ENCODE measurements at places on chromosomes 16 and 17.

DNA sequence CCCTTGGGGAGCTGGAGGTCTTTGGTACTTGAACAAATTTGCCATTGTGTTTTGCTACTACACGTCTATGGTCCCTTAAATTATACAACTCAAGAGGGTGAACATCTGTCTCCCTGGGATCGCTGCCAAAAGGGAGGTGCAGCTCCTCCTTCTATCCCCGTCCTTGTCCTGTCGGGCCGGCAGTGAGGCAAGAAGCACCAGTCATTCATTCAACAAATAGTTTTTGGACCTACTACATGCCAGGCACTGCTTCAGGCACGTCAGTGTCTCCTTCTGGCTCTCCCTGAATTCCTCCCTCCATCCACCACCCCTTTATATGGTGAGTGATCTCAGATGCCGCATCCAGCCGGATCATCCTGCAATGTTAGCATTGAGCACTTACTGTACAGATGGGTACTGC lies 2.2 kb upstream of the RPL38 start:
- no peak for DNase-seq

DNA sequence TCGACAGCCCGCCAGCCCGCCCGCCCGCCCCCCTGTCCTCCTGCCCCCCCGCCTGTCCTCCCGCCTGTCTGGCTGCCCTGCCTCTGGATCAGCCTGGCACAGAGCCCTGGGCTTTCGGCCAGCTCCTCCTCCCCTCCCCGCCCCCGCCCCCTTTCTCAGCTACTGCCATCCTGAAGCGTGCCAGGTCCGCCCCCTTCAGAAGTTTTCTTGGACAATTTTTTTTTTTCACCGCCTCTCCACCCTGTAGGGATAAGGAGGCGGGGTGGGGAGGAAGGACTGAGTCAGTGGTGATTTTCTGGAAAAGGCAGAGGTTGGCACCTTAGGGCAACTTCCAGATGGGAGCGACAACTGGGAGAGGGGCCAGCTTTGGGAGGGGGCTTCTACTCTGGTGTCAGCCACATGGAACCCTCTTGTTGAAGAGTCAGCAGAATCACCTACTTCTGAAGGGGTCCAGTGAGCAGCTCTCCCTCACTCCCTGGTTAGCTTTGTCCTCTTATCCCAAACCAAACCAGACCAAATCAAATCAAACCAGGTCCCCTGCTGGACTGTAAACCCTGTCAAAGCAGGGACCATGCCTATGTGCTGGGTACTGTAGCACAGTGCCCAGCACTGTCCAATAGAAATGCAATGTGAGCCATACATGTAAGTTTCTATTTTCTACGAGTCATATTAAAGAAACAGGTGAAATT lies 19.7 kb downstream of the IGF2BP1 start:
- DNase-seq, result no peak

GRCh38 chr16:10964891-10965326 lies 20.5 kb downstream of the CLEC16A start:
- no peak for DNase-seq

GRCh38 chr16:74199066-74199841 lies 97.4 kb upstream of the PSMD7 start:
- DNase-seq, result no peak

- DNase-seq, result no peak
These were observed 258.6 kb downstream of the PHKB start for GRCh38 chr16:47719713-47720112.

DNA sequence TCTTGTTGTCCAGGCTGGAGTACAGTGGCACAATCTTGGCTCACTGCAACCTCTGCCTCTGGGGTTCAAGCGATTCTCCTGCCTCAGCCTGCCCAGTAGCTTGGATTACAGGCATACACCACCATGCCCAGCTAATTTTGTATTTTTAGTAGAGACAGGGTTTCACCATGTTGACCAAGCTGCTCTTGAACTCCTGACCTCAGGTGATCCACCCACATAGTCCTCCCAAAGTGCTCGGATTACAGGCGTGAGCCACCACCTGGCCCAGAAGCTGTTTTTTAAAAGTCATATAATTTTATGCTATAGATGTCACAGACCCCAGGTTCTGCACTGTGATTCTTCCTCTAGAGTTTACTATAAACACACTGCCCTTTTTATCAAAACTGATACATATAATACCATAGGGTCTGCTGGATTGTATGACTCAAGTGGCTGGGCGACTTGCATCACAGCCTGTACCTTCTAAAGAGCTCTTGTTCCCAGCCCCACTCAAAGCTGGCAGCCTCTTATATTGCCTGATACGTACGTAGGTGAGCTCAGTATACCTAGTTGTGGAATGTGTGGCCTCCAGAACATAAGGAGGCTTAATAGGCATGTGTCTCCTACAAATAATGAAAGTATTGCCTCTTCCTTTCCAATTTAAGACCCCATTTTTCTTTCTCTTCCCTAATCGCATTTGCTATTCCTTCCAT lies 295.8 kb downstream of the ZFHX3 start:
- no peak for DNase-seq

DNA sequence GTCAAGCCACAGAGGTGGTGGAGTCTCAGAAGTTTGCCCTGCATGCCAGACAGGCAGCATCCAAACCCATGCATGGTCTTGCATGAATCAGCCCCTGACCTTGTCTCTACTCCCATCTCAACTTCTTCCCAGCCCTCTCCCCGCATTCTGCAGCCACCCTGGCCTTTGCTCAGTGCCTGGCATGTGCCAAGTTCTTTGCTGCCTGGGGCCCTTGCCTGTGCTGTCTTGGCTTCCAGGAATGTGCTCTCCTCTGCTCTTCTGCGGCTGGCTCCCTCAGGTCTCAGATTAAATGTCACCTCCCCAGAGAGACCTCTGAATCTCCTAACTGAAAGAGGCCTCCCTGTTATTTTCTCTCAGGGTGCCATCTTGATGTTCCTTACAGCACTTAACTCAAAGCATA lies 17.6 kb downstream of the DRC3 start:
- no peak for DNase-seq

GRCh38 chr16:73321853-73322252 lies 273.9 kb upstream of the ZFHX3 start:
- DNase-seq, result no peak

DNA sequence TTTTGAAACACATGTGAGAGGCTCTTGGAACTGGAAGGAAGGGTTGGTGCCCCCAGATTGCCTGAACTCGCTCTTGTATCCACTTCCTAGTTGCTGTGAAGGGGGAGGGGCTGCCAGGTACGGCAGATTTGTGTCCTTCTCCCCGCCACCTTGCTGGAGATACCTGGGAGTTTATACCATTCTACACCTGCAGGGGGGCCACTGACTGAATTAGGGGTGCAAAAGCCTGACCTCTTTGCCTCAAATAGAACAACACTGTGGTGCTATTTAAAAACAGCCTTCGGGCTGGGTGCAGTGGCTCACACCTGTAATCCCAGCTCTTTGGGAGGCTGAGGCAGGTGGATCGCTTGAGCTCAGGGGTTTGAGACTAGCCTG lies 35.1 kb upstream of the IL34 start:
- DNase-seq, result peak; percentile 41

DNA sequence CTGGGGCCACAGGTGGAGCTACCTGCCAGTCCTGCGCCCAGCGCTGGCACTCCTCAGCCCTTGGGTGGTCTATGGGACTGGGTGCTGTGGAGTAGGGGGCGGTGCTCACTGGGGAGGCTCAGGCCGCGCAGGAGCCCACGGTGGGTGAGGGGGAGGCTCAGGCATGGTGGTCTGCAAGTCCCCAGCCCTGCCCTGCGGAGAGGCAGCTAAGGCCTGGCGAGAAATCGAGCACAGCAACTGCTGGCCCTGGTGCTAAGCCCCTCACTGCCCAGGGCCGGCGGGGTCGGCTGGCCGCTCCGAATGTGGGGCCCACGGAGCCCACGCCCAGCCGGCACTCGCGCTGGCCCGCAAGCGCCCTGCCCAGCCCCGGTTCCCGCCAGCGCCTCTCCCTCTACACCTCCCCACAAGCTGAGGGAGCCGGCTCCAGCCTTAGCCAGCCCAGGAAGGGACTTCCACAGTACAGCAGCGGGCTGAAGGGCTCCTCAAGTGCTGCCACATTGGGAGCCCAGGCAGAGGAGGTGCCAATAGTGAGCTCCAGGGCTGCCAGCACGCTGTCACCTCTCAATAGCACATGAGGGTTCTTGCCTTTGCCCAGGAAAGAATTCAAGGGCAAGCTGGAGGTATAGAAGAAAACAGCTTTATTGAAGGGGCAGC lies 11.0 kb upstream of the EEF2KMT start:
- no peak for DNase-seq

GRCh38 chr17:73733517-73733916 lies 89.3 kb upstream of the SDK2 start:
- DNase-seq, result no peak

GRCh38 chr17:3826191-3826590 lies 19.9 kb downstream of the NCBP3 start:
- no peak for DNase-seq

DNA sequence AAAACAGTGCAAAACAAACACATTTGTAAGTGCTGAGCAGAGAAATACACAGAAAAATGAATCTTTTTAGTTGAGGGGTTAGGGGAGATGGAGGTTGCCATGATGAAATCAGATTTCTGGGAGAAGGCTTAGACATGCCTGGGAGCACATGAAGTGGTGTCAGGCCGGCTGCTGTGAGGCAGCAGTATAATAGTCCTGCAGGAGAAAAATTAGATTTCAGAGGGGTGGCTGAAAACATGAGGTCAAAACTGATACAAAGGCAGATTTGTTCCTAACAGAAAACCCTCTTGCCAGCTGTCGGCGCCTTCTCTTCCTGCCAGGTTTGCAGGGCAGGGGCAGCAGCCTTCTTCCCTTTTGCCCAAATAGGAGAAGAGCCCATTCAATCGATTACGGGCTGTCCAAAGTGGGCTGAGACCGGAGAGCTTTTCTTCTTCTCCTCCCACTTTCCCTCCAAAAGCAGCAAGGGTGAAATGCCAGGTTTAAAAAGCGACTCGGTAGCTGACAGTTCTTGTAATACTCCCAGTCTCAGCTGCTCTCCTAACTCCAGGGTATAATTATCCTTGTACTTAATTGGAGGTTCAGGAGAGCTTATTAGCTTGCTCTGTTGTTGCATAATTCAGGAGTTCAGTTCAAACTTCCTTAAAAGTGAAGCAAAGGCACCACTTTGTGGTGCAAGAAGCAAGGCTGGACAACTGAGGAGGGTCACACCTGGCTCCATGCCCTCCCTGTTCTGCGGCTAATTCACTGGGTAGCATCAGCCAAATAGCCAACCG lies 80.0 kb downstream of the PCTP start:
- no peak for DNase-seq

DNA sequence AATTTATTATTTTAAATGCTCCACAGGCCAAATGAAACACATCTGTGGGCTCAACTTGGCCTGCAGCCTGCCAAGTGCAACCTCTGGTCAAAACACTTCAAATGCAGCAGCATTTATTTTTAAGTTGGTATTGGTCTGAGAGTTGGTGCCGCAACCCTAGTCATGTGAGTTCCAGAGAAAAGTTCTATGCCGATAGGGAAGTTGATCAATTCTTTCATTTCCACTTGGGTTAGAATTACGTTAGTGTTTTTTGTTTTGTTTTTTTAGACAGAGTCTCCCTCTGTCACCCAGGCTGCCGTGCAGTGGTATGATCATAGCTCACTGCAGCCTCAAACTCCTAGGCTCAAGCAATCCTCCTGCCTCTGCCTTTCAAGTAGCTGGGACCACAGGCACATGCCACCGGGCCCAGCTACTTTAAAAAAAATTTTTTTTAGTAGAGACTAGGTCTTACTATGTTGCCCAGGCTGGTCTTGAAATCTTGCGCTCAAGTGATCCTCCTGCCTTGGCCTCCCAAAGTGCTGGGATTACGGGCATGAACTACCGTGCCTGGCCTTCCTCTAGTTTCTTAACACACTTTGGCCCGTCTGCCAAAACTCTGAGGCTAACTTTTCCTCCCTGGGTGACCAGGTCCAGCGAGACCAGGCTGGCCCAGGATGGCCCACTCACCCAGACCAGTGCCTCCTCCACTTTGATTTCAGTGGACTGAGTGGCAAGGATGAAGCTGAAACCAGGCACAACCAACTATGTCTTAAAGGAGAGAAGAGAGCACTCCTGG lies 221.1 kb downstream of the MRTFB start:
- no peak for DNase-seq

DNA sequence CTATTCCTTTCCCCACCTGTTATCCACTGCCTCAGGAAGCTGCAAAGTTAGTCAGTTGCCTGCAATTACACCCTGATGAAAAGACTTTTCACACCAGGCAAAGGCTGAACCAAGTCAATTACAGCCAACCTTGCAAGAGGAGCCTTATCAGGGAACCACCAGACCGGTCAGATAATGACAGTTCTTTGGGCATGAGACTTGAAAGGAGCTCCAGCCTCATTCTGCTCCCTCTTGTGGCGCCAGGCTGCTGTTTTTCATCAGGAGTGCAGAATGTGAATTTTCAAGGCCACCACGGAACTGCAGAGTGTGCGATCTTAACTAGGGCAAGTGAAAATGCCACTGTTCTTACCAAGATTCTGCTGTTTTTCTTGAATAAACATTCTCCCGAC lies 22.5 kb downstream of the DNAI2 start:
- peak; percentile 57 for DNase-seq

DNA sequence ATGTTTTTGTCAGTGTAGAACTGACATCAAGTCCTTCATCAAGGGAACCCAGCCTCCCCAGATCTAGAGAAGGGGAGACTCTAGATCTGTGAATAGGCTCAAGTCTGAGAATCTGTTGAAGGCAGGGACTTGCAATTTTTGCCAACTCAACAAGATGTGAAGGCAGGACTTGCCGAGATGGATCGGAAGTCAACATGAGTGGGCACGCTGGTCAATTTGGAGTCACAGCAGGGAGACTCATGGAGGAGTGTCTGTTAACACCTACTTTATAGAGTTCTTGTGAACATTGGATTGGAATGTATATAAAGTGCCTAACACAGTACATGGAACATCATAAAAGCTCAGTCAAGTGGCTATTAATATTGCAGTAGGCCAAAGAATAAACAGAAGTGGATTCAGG lies 10.0 kb downstream of the ZNF689 start:
- no peak for DNase-seq

DNA sequence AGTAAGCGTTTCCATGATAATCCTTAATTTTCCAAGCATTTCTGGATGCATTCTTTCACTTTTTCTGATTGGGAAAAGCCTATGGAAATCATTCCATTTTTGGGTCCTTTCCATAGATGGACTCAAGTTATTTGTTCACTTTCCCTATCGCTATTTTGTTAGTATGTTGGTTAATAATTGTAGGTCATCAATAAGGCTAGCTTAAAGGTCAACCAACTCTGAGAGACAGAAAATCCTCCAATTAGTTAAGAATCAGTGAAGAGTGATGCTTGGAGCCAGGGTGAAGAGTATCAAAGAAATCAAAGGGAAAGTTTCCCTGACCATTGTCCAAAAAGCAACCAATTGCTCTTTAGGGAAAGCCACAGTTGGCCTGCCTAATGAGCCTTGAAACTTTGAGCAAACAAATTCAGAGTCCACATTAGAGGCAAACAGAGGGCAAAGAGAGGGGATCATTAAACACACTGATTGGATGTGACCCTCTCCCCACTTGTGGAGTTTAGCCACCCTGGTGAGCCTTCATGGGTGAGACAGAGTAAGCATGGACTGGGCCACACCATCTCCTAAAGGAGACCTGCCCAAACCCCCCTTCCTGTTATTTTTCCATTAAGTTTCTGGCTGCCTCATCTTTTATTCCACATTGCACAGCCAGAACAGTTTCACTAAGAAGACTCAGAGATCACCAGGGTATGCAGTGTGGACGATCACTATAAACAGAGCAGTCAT lies 133.4 kb upstream of the DYNLRB2 start:
- DNase-seq, result no peak

- DNase-seq, result no peak
These were observed 47.8 kb downstream of the MRC2 start for GRCh38 chr17:62675260-62675659.

- peak; percentile 48 for DNase-seq
These were observed 234.6 kb downstream of the TMEM114 start for GRCh38 chr16:8355675-8356074.

Measured in Karpas-422 (cell line).